Hepatocyte (in vitro differentiated cells): ENCODE measurements at places on chromosomes 2 and 18. TPM values are rescaled to one million over a fixed set of nuclear protein-coding genes. Genes with fewer than 3 reads are reported as not detected.

DNA sequence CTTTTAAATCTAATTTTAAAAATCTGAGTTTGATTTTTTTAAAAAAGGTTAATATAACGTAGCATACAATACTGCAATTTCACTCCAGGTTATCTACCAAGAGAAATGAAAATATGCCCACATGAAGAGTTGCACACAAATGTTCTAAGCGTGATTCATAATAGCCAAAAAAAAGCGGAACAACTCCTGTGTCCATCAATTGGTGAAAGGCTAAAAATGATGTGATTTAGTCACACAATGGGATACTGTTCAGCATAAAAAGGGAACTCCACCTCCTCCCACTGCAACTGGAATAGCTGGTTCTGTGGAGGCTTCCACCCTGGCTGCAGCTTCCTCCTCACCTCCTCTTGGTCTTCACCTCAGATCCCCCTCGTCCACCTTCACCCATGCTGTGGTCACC lies 132.8 kb downstream of the PIK3C3 start:
- no peak overlapping the region for H3K4me3 ChIP-seq
- H3K4me1 ChIP-seq, result no peaks in the 10 kb centered on the region
- H3K27ac ChIP-seq, result no peak overlapping the region
- no peaks in the 10 kb centered on the region for H3K36me3 ChIP-seq

DNA sequence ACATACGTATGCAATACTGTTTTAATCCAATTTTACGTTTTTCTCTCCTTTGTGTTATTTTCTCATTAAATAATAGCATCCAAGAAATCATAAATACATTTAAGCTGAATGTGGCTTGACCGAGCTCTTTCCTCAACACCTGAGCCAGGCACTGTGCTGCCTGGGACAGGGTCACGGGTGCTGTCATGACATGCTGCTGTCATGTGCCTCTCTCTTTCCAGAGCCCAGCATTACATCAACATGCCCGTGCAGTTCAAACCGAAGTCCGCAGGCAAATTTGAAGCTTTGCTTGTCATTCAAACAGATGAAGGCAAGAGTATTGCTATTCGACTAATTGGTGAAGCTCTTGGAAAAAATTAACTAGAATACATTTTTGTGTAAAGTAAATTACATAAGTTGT lies 94.1 kb upstream of the LDLRAD4 start:
- DNase-seq, result no peak
- no peaks in the 10 kb centered on the region for H3K27me3 ChIP-seq
- no peaks in the 10 kb centered on the region for H3K4me1 ChIP-seq
- H3K36me3 ChIP-seq, result no peaks in the 10 kb centered on the region

GRCh38 chr2:148906124-148906523 lies 31.1 kb downstream of the KIF5C start:
- no peaks in the 10 kb centered on the region for H3K4me1 ChIP-seq
- H3K4me3 ChIP-seq, result no peak overlapping the region
- no peaks in the 10 kb centered on the region for H3K36me3 ChIP-seq
- no peak overlapping the region for H3K27ac ChIP-seq
- no peaks in the 10 kb centered on the region for H3K27me3 ChIP-seq

DNA sequence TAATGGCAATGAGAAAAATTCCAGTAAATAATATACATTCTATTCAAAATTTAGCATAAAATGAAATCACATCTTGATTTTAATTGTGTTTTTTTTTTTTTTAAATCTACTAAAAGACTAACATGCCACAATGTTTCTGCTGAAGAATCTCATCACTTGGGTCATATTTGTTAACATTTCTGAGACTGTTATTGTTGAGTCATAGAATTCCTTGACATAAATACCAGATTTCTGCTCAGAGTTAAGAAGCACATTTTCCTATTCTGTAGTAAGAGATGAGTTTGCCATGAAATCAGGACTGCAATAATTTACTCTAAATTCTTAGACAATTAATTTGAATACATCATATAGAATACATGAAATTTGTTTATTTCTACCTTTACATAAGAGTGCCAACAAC lies 154.9 kb upstream of the KYNU start:
- no peak for DNase-seq
- no peaks in the 10 kb centered on the region for H3K4me1 ChIP-seq
- H3K36me3 ChIP-seq, result no peaks in the 10 kb centered on the region
- no peaks in the 10 kb centered on the region for H3K27me3 ChIP-seq
- H3K27ac ChIP-seq, result no peak overlapping the region
- H3K4me3 ChIP-seq, result no peak overlapping the region

The ARHGEF33 gene
- total RNA-seq, result 0.12 and 0.27 TPM in 2 replicates
